ENCODE measurements at places on chromosomes 6 and 20. TPM values are rescaled to one million over a fixed set of nuclear protein-coding genes. Genes with fewer than 3 reads are reported as not detected.

TCF21 gene
- not detected for total RNA-seq

C6orf52 gene
- 2.4 TPM for total RNA-seq

PTK7 gene
- 1.3 TPM for total RNA-seq

MYT1 gene
- not detected for total RNA-seq

DDO gene
- total RNA-seq = not detected

SLC17A9 gene
- total RNA-seq = 9.5 TPM

OLIG3 gene
- total RNA-seq = not detected

RBBP8NL gene
- not detected for total RNA-seq

ULBP2 gene
- total RNA-seq = 1.2 TPM

HLA-A gene
- total RNA-seq = 1,413 TPM

PTK6 gene
- 0.78 TPM for total RNA-seq

HLA-G gene
- 0.19 TPM for total RNA-seq

ETV7 gene
- 5.9 TPM for total RNA-seq

SLC2A4RG gene
- 58.9 TPM for total RNA-seq

AURKA gene
- total RNA-seq = 99.7 TPM

BHLHE23 gene
- total RNA-seq = not detected

HCRTR2 gene
- total RNA-seq = not detected

CYP24A1 gene
- total RNA-seq = 0.92 TPM

PNPLA1 gene
- not detected for total RNA-seq

ZNF133 gene
- total RNA-seq = 7.5 TPM

LHFPL5 gene
- total RNA-seq = not detected

TRIM40 gene
- total RNA-seq = not detected

SMLR1 gene
- total RNA-seq = not detected

RRAGD gene
- total RNA-seq = 16.4 TPM

CYB5R4 gene
- total RNA-seq = 26.2 TPM

IMPG1 gene
- total RNA-seq = not detected

OR2J2 gene
- total RNA-seq = not detected

KIF25 gene
- not detected for total RNA-seq

PACRG gene
- total RNA-seq = not detected

PPT2 gene
- total RNA-seq = 9.9 TPM

OR12D3 gene
- total RNA-seq = not detected

TGM3 gene
- total RNA-seq = not detected

HTR1E gene
- total RNA-seq = not detected

GHRH gene
- total RNA-seq = not detected

CRIP3 gene
- 2.0 TPM for total RNA-seq
